ENCODE measurements at places on chromosomes 11 and 22. TPM values are rescaled to one million over a fixed set of nuclear protein-coding genes. Genes with fewer than 3 reads are reported as not detected.
A peak's percentile ranks its signal among the peaks of the same experiment; 100 is the strongest.

Gene THYN1
- total RNA-seq, result 34.1 TPM

Gene RNF169
- 26.6 TPM for total RNA-seq

Gene PHOX2A
- total RNA-seq, result 1.2 TPM

- no peak for DNase-seq
Measured at GRCh38 chr22:49755631-49756001, 72.1 kb downstream of the BRD1 start.

- peak; percentile 97 for DNase-seq
Measured at GRCh38 chr11:75428281-75428724, 4.7 kb downstream of the KLHL35 start.
